GM12864 (cell line): ENCODE measurements at places on chromosomes 2 and 18.

GRCh38 chr2:30325600-30326328 is 94.4 kb downstream of the LBH start:
- DNase-seq: no peak

- no peak for DNase-seq
Measured at GRCh38 chr2:9196637-9197036, 10.0 kb upstream of the ASAP2 start.

- DNase-seq: no peak
Measured at GRCh38 chr2:138121666-138122661, 157.7 kb downstream of the HNMT start.

GRCh38 chr2:70703900-70704549 is 64.0 kb downstream of the ADD2 start:
- no peak for DNase-seq

- DNase-seq: no peak
Measured at GRCh38 chr18:63514326-63514725, 27.8 kb upstream of the SERPINB12 start.

DNA sequence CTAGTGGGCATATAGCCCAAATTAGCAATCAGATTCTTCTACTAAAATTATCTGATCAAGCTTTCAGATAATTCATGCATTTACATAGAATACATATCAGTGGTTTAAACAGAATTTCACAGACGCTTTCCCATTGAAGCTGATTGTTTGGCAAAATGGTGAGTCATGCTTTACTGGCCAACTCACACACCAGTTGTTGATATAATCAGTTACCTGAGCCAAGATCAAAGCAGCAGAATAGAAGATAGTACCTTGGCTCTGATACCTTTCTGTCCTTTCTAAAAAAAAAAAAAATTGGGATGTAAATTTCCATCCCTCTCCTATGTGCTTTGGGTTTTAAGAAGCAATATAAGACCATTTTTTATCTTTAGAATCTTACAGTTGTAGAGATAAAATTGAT is 178.0 kb downstream of the MCFD2 start:
- no peak for DNase-seq
